ENCODE measurements at places on chromosomes 1 and 21. TPM values are rescaled to one million over a fixed set of nuclear protein-coding genes. Genes with fewer than 3 reads are reported as not detected.

GRCh38 chr1:232769733-232770132 is 35.5 kb upstream of the MAP10 start:
- DNase-seq = no peak

- DNase-seq = no peak
Observed at GRCh38 chr1:33500547-33500946, 28.1 kb downstream of the ZSCAN20 start.

- DNase-seq = no peak
Observed at GRCh38 chr1:109249654-109250401, 489 bp downstream of the CELSR2 start.

- no peak for DNase-seq
Observed at GRCh38 chr1:55375617-55376258, 160.6 kb upstream of the USP24 start.

The ILDR2 gene
- total RNA-seq = 0.29 TPM

The EFNA1 gene
- total RNA-seq = 17.8 TPM

The ACAP3 gene
- 36.6 TPM for total RNA-seq

The DLGAP3 gene
- total RNA-seq = 0.51 TPM

Data from mesenteric fat pad (tissue), 1 donor.